ENCODE measurements at places on chromosomes 7 and 10.

- DNase-seq, result no peak
Observed at GRCh38 chr7:128914566-128915151, 4.2 kb upstream of the KCP start.

GRCh38 chr10:60135020-60135419 lies 228.7 kb upstream of the CCDC6 start:
- no peak for DNase-seq

GRCh38 chr10:48843198-48843597 lies 96.4 kb downstream of the LRRC18 start:
- no peak for DNase-seq

GRCh38 chr10:77321838-77322237 lies 315.8 kb downstream of the KCNMA1 start:
- DNase-seq, result no peak

GRCh38 chr10:74314166-74314565 lies 163.1 kb downstream of the ADK start:
- DNase-seq, result no peak

GRCh38 chr10:108411206-108411605 lies 1246.7 kb upstream of the SORCS1 start:
- no peak for DNase-seq

GRCh38 chr7:28077616-28078015 lies 103.0 kb downstream of the JAZF1 start:
- no peak for DNase-seq

GRCh38 chr7:157602581-157602980 lies 265.8 kb downstream of the DNAJB6 start:
- DNase-seq, result no peak

DNA sequence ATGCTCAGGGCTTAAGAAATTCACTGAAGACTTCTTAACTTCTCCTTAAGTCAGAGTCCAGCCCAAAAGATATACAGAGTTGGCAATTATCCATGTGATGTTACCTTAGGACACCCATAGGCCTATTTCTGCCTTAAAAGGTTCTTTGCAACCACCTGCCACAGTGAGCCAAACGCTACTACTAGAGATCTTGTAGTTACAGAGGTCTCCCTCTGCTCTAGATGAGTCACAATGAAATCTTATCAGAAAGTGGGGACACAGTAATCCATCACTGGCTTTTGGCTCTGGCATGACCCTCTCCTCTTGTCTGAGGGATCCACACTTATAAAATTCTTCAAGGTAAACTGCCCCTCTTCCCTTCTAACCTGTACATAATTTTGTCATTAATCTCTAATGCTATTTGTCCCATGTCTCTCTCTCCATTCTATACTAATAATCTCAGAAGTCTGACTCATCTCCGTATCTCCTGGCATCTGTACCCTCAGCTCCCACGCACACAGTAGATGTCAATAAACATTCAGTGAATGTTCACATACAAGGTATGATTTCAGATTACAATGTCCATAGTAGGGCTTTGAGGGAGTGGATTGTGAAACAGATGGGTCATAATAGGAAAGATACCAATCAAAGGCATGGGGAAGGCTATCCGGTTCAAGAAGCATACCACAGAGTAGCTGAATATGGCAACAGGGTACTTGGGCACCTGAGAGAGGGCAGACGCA lies 112.1 kb downstream of the SGMS1 start:
- DNase-seq, result no peak

- DNase-seq, result no peak
Observed at GRCh38 chr10:111102359-111102837, 25.6 kb downstream of the ADRA2A start.

DNA sequence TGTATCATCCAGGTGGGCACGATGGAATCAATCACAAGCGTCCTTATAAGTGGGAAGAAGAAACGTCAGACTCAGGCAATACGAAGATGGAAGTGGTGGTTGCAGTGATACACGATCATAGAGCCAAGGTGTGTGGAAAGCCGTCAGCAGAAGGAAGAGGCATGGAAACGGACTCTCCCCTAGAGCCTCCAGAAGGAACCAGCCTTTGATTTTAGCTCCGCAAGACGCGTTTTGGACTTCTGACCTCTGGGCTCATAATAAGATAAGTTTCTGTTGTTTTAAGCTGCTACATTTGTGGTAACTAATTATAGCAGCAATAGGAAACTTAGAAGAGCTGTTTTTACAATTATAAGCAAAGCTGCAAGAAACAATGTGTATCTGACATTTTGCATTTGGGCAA lies 14.8 kb downstream of the FANK1 start:
- DNase-seq, result no peak

- no peak for DNase-seq
Observed at GRCh38 chr10:103049237-103049636, 131.1 kb downstream of the CNNM2 start.

- no peak for DNase-seq
Observed at GRCh38 chr7:30429156-30429530, 49.4 kb downstream of the NOD1 start.

DNA sequence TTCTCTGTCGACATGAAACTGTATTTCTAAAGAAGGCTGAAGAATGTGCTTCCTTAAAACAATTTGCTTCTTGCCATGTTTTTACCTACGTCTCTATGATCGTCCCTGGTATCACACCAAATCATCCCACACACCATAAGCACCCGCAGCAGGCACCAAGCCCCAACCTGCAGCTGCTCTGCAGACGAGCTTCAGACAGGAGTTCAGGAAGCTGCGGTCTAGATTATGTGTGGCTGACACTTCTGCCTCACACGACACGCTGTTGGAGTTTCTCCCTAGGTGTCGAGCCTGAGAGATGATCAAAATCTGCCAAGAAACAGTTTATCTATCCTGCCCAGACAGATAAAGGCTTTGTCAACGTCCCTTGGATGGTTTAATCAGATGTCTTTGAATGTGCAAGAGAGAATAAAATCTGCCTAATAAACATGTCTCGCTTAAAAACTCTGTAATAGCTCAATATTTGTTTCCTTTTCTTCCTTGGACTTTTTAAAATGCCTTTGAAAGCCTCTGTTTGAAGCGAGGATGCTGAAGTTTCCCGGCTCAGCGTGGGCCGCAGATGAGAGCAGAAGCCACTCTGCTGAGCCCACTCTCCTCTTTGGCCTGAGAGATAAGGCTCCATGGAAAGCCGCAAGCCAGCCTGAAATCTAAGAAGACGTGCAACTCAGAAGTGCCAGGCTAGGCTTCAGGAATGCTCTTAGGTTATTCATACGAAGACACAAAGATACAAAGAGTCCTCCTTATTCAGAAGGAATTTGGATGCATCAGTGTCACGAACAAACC lies 158.3 kb upstream of the PFKP start:
- DNase-seq, result no peak

DNA sequence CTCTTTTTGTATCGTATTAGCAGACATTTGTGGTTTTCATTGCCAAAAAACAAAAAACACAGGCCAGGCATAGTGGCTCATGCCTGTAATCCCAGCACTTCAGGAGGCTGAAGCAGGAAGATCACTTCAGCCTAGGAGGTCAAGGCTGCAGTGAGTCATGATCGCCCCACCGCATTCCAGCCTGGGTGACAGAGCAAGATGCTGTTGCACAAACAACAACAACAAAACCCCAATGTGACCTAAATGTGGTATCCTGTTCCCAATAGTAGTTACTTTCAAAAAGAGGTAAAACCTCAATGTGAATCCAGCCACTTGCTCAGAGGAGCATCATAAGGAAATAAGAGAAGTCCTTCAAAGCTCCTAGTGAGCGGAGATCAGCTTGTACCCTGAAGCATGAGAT lies 45.8 kb upstream of the SKAP2 start:
- peak; percentile 38 for DNase-seq

DNA sequence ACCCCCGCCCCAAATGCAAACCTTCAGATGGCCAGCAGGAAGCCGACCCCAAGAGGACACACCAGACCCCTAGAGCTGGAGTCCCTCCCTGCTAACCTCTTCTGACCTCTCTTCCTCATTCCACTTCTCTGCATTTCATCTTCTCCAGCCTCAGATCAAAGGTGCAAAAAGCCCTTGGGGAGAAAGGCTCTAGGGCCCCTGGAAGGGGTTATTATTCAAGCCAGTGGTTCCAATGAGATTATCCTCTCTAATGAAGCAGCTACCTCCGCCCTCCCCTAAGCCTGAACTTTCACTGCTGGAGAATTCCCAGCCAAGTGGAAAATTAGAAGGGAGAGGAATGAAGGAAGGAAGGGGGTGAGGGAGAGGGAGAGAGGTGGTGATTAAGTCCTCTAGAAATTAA lies 343.9 kb downstream of the PLXNA4 start:
- no peak for DNase-seq

GRCh38 chr7:28570113-28570969 lies 158.0 kb downstream of the CREB5 start:
- DNase-seq, result no peak

DNA sequence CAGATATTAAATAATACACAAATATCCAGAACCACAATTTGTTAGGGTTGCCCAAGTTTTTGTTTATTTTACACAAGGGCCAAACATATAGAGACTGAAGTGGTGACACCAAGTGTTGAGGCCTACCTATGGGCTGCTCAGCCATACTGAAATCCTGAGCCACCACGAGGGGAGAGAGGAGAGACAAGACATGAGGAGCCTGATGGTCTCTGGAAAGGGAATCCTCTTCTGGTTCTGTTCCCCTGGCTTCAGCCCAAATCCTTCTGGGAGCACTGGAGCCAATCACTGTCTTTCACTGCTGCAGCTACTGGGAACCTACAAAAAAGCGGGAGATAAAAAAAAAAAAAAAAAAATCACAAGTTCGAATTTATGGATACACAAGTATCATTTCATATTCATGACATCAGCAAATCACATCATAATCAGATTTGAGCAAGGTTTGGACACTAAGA lies 1.9 kb downstream of the SKIDA1 start:
- no peak for DNase-seq

- no peak for DNase-seq
Observed at GRCh38 chr10:121631365-121632029, 33.3 kb upstream of the FGFR2 start.

GRCh38 chr7:149776289-149776688 lies 2.9 kb upstream of the ZNF467 start:
- no peak for DNase-seq

GRCh38 chr7:71361451-71362032 lies 229.6 kb downstream of the GALNT17 start:
- no peak for DNase-seq

DNA sequence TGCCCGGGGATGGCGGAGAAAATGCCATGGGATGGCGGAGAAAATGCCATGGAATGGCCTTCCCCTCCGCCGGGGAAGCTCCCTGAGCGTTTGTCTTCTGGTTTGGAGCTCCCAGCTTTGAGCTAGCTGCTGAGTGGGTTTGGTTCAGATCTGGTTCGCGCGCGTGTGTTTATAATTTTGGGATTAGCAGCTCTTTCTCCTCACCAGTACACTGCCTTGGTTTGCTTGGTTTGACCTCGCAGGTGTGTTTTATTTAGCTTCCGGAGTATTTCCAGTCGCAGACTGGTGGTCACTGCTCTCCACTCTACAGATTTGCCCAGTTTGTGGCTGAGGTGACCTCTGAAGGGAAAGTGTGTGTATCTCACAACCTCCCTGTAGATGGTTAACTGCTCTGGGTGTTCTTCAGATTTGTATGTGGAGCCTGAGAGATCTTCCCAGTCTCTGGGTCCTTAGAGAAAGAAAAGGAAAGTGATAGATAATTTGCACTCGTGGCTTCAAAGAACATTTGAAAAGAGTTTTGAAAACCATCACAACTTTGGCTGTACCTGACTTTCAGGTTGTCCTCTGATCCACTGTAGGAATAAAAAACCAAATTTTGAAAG lies 597 bp downstream of the ZNF277 start:
- no peak for DNase-seq

- DNase-seq, result no peak
Observed at GRCh38 chr10:56449770-56450169, 88.7 kb upstream of the ZWINT start.

DNA sequence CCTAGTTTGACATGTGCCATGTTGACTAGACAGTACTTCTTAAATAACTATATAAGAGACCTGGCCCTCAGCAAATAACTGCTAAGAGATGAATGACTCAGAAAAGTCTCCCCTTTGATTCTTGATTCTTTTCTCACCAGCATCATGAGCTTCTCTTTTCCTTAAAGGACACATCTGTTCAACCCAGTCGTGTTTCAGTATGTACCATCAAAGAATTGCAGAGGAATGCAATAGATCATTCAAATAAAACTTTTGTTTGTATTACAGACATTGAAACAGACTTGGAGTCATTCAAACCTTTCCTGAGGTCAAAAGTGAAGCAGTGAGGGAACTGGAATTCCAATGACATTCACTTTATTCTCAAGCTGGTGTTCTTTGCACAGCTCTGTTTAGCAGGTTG lies 598.3 kb upstream of the GHITM start:
- DNase-seq, result no peak

DNA sequence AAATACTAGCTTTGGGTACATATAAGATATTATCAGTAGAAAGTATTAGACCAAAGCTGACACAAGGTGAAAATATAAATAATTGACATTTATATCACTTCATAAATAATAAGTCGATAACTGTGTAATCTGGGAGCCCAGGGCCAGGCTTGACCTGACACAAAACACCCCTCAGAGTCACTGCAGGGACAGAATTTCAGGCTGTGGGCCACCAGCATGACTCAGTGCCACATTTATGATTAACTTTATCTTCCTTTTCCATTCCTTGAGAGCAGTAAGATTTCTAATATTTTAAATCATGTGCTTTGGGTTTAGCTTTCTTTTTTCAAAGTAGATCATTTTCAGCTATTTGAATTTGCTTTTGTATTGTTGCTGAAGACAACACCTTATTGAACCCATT lies 102.9 kb upstream of the NFE2L3 start:
- DNase-seq, result no peak

DNA sequence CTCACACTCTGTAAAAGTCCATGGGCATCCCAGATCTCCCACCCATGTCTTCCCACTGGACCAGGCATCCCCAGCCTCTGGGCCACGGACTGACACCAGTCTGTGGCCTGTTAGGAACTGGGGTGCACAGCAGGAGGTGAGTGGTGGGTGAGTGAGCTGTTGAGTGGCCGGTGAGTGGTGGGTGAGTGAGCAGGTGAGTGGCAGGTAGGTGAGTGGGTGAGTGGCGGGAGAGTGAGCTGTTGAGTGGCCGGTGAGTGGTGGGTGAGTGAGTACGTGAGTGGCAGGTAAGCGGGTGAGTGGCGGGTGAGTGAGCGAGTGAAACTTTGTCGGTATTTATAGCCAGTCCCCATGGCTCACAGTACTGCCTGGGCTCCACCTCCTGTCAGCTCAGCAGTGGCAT lies 471.2 kb downstream of the DNAJB6 start:
- no peak for DNase-seq

- peak; percentile 17 for DNase-seq
Observed at GRCh38 chr7:74544706-74545469, 91.2 kb downstream of the GTF2IRD1 start.

DNA sequence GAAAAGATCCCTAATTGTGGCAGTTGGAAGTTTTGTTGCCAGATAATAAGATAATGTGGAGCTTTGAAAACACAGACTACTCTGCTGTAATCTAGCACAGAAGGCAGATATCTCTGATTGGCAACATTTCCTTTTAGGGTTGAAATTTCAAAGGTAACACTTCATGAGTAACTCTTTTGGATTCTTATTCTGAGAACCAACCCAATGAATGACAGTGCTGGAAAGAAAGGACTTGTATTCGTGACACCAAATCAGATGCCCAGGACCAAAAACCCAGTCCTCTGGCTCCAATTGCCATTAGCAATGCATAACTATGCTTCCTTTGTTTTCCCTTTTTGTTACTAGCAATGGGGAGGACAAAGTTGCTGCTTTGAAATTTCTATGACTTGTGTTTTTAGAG lies 41.0 kb upstream of the ELMO1 start:
- DNase-seq, result no peak

GRCh38 chr7:135790371-135790977 lies 41.9 kb upstream of the FAM180A start:
- DNase-seq, result no peak
